ENCODE measurements at places on chromosomes 7 and 10.

DNA sequence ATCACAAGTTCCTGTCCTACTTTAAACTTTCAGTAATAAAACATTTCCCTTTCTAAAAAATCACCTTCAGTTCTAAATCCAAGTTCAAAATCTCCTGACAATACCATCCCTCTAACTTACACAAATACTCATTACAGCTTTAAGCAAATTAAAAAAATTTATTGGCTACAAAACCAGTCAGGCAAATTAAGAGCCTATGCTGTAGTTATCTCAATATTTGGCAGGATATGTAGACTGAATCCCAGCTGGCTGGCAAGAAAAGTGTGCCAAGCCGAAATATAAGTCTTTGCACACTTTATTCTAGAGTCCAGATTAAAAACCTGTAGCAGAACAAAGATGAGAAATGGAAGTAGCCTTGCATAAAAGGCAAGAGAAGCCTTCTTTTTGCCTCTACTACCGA is 9.5 kb downstream of the WAPL start:
- no peak for DNase-seq

DNA sequence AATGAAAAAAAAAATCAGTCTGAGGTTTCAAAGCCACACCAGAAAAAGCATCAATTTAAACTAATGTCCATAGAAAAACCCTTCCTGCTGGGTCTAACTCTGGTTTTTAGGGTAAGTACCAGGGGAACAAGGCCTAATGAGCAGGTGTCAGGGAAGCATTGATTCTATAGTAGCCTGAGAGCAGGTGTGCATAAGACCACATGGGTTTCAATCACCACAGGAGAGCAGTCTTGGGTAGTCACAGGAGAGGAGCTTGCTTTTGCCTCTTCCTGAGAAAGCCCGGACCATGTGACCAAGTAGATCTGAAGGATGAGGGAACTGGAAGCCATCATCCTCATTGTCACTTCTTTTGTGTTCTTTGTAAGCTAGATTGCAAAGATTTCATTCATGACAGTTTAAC is 66.3 kb upstream of the AGK start:
- no peak for DNase-seq

- DNase-seq = no peak
These were observed 32.0 kb downstream of the EXOC6 start for GRCh38 chr10:92880233-92880861.

DNA sequence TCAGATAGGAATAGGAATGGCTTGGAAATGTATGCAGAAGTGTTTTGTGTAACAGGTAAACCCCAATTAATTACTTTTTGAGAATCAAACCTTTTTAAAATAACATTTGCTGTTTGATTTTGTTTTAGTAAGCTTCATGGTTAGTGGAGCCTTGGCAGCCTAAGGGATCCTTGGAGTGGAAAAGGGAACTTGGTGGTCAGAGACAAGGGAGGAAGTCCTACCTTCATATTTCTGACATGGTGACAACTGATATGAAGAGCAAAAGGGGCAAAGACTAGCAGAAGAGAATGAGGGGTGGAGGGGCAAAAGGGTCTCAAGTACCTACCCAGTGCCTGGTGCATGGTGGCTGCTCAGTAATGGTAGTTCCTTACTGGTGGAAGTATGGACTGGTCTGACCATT is 32.3 kb downstream of the AHCYL2 start:
- no peak for DNase-seq

- DNase-seq = no peak
These were observed 19.9 kb upstream of the MAP3K8 start for GRCh38 chr10:30413996-30414576.

GRCh38 chr7:13829231-13829630 is 160.2 kb downstream of the ETV1 start:
- no peak for DNase-seq

DNA sequence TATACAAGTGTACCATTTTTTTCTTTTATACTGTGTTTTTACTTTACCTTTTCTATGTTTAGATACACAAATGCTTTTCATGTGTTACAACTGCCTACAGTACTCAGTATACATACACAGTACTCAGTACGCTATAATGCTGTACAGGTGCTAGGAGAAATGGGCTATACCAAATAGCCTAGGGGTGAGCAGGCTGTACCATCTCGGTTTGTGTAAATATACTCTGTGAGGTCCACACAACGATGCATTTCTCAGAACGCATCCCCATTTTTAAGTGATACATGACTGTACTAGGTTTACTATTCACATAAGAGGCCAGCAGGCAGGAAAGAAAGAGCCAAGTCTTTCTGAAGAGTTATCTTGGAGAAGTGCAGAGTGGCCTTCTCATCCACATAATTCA is 426.4 kb upstream of the MTPN start:
- DNase-seq = no peak

DNA sequence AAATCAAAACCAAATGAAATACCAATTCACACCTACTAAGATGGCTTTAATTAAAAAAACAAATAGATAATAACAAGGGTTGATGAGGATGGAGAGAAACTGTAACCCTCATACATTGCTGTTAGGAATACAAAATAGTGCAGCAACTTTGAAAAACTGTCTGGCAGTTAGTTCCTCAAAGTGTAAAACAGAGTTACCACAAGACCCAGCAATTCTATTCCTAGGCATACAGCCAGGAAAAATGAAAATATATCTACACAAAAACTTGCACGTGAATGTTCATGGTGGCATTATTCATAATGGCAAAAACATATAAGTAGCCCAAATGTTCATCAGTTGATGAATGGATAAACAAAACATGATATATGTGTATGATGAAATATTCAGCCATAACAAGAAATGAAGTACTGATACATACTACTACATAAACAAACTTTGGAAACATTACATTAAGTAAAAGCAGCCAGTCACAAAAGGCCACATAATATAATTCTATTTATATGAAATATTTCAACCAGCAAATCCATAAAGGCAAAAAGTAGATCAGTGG is 83.5 kb downstream of the BRAF start:
- no peak for DNase-seq

DNA sequence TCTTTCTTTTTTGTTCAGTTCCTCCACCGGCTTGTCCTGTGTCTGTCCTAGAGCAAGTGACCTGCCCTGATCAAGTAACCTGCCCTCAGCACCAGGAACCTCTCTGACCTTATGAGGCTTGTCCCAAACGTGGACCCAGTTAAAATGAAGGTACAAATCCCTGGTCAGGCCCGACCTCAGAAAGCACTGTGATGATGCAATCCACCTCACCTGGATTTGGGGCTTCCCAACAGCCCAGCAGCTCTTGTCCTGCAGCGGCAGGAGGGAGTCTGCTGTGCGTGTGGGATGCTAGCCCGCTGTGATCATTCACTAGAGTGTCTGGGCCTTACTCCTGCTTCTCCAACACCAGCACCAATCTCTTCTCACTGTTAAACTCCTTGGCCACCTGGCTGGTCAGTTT is 11.2 kb downstream of the COL17A1 start:
- DNase-seq = no peak

- DNase-seq = no peak
These were observed 45.0 kb downstream of the VOPP1 start for GRCh38 chr7:55527307-55527706.

GRCh38 chr7:127876393-127876792 is 154.8 kb downstream of the LRRC4 start:
- no peak for DNase-seq

- DNase-seq = no peak
These were observed 245.5 kb upstream of the NRP1 start for GRCh38 chr10:33579996-33580395.

DNA sequence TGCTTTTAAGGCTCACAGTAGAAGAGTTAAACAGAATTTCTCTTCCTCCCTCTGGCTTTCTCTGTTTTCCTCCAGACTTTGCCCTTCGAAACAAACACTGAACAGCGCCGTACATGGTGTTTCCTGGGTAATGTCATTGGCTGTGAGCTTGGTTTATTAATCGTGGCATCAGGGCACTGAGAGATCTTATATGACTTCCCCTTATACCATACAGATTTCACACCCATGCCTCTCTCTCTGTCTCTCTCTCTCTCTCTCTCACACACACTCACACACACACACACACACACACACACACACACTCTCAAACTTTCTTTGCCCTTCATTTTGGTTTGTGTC is 195.5 kb downstream of the CREB5 start:
- DNase-seq = no peak

GRCh38 chr7:131110297-131111080 is 217.2 kb upstream of the MKLN1 start:
- DNase-seq = no peak

GRCh38 chr10:129328546-129328945 is 138.5 kb upstream of the MGMT start:
- DNase-seq = no peak

GRCh38 chr7:42202601-42203000 is 34.4 kb downstream of the GLI3 start:
- DNase-seq = no peak

GRCh38 chr7:1260244-1260635 is 27.6 kb downstream of the UNCX start:
- no peak for DNase-seq

DNA sequence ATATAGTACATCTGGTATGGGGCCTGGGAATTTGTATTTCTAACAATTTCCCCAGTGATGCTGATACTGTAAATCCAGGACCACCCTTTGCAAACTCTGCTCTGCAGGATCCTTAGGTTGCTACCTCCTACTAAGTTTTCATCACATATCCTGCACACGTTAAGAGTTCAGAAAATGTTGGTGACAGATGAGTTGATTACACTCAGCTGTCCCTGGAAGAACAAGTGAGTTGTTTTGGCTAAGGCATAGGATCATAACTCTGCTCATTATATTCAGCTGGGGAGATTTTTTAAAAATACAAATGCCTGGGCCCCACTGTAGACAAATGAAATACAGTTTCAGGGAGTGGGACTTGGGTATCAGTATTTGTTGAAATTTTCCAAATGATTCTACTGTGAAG is 274.6 kb upstream of the HABP2 start:
- DNase-seq = no peak

- no peak for DNase-seq
These were observed 43.3 kb downstream of the SFTPD start for GRCh38 chr10:79905322-79906314.

- DNase-seq = no peak
These were observed 34.4 kb upstream of the ARHGAP12 start for GRCh38 chr10:31962826-31963588.

GRCh38 chr7:141976524-141977245 is 3.1 kb upstream of the TAS2R38 start:
- no peak for DNase-seq

DNA sequence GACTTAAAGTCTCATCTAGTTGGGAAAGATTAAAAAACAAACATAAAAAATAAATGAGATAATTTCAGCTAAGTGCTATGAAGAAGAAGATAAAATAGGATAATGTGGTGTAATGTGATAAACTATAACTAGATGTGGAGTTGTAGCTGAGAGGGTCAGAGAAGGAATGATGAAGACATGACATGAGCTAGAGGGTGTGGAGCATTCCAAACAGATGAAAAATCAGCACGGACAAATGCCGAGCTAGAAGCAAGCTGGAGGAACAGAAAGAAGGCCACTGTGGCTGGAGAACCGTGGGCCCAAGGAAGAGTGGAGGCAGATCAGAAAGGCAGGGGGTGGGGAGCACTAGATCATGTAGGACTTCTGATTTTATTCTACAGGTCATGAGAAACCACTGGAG is 70.6 kb downstream of the CDK6 start:
- DNase-seq = no peak

- DNase-seq = no peak
These were observed 514.3 kb upstream of the ADARB2 start for GRCh38 chr10:2251631-2252030.

DNA sequence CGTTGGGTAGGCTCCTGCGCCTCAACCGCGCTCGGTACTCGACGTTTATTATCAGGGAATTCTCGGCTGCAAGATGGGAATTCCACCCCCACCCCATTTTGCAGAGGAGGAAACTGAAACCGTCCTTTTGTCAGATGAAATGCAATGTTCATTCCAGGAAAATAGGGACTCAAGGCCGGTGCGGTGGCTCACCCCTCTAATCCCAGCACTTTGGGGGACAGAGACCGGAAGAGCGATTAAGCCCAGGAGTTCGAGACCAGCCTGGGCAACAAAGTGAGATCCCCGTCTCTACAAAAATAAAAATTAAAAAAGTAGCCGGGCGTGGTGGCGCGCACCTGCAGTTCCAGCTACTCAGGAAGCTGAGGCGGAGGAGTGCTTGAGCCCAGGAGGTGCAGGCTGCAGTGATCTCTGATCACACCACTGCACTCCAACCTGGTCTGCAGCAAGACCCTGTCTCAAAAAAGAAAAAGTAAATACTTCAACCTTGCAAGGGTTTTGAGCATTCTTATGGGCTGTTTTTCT is 720 bp upstream of the RFC2 start:
- no peak for DNase-seq

DNA sequence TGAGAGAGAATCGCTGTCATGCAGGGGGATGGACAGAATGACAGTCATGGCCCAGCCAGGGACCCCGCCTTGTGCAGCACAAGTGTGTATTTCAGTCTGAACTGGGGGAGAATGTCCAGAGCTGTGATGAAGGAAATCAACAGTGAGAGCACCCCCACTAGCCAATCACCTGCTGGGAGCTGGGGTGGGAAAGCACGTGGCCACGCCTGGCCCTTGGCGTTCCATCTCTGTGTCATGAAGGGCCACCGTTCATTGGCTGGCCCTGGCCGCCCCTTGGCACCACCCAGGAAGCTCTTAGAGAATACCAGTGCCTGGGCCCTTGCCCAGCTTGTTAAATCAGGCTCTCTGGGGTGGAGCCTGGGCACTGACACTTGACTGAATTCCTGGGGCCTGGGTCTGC is 22.8 kb downstream of the GRID1 start:
- no peak for DNase-seq

GRCh38 chr10:116752563-116752962 is 10.2 kb upstream of the HSPA12A start:
- no peak for DNase-seq

GRCh38 chr10:71968553-71969474 is 4.6 kb downstream of the CHST3 start:
- no peak for DNase-seq

GRCh38 chr10:98456686-98457482 is 10.1 kb upstream of the HPS1 start:
- no peak for DNase-seq

Data from activated gamma-delta T cell (primary cell).